ENCODE measurements at places on chromosomes 4 and X.

DNA sequence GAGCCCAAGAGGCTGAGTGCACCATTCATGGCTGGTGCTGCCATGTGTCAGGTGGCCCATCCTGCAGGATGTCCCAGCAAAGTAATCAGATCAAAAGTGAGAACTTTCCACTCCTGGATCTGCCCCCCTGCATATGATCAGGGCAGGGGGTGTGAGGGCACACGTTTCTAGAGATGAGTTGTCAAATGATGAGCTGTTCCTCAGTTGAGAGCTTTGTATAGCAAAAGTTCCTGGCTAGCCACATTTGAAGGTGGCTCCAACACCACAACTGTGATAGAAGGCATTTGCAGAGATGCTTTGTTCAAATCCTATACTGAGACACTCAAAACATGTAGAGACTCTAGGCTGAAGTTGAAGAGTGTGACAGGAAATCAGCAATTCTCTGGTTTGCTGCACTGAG, 501.8 kb downstream of the BCOR start:
- no peak for DNase-seq

GRCh38 chrX:69299285-69299684, 134.0 kb upstream of the PJA1 start:
- DNase-seq = no peak

DNA sequence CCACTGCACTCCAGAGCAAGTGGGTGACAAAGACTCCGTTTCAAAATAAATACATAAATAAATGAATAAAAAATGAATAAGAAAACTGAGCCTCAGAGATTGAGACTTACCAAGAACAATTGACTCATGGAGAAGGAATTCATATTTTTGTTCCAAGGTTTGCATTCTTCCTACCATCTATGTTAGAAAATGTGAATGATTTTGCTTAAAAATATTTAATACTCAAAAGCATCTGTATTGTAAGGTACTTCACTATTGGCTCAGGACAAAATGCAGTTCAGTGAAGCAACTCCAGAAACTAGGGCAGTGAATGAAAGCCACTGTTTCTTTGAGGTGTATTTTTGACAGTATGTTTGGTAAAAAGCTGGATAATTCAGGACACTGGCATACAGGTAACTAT, 54.1 kb downstream of the XAGE2 start:
- DNase-seq = no peak

- no peak for DNase-seq
Observed at GRCh38 chr4:73864961-73865360, 4.2 kb upstream of the CXCL1 start.

- DNase-seq = no peak
Observed at GRCh38 chrX:19349264-19349663, 5.5 kb downstream of the PDHA1 start.

DNA sequence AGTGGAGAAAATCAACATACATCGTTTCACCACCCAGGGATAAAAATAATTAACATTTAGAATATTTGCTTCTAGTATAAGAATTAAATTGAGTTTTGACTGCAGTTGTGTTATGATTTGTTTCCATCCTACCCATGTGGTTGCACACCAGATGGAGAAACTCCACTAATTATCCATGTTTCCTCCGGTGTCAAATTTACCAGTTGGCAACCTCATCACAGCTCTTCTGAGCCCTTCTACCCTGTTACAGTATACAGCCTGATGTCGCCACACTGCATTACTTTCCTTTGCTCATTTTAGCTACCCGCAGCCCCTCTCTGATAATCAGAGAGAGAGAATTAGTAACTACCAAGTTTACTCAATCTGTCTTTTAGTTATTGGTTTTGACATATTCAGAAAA, 411.2 kb downstream of the DTHD1 start:
- no peak for DNase-seq

- peak; percentile 48 for DNase-seq
Observed at GRCh38 chr4:102439236-102439614, 61.9 kb upstream of the NFKB1 start.

DNA sequence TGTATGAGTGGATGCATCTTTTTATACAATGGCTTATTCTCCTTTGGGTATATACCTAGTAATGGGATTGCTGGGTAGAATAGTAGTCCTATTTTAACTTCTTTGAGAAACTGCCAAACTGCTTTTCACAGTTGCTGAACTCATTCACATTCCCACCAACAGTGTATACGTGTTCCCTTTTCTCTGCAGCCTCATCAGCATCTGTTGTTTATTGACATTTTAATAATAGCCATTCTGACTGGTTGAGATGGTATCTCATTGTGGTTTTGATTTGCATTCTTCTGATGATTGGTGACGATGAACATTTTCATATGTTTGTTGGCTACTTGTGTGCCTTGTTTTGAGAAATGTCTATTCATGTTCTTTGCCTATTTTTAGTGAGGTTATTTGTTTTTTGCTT, 687.0 kb upstream of the EPHA5 start:
- DNase-seq = no peak

DNA sequence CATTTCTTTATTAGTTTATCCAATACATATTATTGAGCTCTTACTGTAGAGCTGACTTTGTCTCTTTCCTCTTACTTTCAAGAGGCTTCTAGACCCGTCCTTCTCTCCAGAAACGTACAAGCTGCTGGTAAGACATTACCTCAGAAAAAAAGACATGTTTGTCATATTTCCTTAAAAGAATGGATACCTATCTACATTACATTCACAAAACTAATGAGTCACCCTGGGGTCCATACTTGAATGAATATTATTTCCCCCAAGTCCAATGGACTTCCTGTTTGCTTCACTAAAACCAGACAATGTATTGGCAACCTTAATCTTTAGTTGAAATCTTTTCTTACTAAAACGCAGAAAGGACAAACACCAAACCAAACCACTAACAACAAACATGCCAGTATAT, 176.5 kb upstream of the CLNK start:
- no peak for DNase-seq

DNA sequence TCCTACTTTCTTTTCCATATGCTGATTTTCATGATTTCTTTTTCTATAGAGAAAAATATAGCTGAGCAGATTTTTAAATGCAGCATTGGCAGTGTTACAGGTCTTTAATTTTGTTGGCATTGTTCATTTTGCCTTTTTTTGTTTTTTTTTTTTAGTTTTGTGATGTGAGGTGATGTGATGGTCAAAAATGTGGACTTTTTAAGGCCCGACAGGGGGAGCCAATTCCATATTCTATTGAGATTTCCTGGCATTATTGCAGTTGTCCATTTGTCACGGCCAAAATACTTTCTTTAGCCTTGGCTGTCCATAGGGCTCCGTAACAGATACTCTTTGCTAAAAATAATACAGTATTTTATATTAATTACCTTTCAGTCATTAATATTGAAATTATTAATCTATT, 47.8 kb downstream of the SLIT2 start:
- no peak for DNase-seq

DNA sequence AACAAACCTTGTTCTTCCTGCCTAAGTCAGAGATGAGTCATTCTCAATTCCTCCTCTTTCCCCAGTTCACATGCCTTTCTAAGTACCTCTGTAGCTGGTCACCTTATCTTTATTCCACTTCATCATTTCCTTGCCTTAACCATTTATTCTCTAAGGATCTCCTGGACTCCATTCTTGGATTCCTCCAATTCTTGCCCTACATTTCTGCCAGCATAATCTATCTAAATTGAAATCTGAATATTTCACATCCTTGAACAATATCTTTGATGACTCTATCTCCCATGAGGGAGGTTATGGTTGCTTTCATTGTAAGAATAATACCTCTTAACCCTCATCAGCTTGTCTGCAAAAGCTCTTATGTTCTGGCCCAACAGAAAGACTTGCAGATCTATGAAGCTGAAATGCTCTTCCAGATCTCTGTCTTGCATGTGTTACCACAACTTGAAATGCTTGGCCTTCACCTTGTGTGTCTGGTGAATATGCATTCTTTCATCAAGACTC, 28.6 kb upstream of the PDE5A start:
- DNase-seq = no peak

GRCh38 chrX:154535892-154536291, 10.8 kb downstream of the G6PD start:
- no peak for DNase-seq

GRCh38 chrX:108224727-108225621, 133.4 kb downstream of the ATG4A start:
- peak; percentile 1 for DNase-seq

GRCh38 chr4:123731035-123731434, 334.4 kb downstream of the SPRY1 start:
- no peak for DNase-seq

DNA sequence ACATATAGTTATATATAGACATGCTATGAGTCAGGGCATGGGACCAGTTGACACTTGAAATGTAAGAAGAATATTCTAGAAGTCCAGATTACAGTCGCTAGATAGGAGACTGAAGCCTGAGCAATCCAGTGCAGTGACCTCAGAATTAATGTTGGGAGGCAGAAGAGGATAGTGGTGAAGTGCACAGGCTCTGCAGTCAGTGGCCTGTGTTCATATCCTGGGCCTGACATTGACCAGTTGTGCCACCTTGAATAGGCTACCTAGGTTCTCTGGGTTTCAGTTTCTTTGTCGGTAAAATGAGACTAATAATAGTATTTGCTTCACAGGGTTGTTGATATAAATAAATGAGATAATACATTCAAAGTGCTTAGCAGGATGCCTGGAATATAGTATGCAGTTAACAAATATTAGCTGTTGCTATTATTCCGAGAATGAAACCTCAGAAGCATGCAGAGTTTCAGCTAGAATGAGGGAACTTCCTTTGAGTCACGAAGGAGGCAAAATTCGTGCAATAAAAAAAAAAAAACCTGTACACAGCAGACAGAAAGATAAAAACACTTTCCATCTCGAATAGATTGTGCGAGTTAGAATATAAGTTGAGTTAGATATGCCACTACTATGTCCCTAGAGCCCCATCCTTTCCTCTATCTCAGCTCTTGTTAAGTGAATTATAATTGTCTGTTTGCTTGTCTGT, 4.0 kb upstream of the SH2D1A start:
- DNase-seq = no peak

DNA sequence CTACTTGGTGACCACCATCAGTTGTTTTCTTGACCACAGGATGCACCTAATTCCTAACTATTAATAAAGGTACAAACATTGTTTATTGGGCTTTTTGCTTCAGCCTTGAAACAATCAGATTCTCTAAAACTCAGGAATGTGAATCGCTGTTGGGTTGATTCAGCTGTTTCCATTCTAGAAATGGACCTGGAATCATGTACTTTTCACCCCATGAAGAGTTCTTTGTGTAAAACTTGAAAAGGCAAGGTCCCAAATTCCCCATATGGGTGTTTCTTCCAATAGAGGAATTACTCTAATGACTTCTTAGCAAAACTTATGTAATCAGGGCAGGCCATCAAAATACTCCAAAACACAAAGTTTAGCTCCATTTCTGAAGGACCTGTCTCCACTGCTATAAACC, 7.4 kb downstream of the AFAP1 start:
- DNase-seq = no peak

- no peak for DNase-seq
Observed at GRCh38 chrX:12771445-12772069, 19.7 kb upstream of the PRPS2 start.

- no peak for DNase-seq
Observed at GRCh38 chrX:111100191-111100590, 4.2 kb downstream of the PAK3 start.

DNA sequence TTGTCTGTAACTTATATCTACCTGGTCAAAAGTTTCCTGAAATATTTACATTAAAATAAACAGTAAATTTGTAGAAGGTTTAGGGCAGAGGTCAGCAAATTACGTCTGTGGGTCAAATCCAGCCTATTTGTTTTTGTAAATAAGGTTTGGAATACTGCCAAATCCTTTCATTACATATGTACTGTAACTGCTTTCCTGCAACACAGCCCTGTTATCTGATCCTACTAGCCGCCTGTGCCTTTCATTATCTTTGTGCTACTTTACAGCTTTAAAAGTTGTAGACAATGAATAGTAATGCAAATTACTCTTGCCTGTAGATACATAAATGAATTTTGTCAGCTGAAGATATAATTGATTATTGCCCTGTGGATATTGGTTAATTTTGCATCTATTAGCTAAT, 369.6 kb upstream of the SLC7A11 start:
- no peak for DNase-seq

DNA sequence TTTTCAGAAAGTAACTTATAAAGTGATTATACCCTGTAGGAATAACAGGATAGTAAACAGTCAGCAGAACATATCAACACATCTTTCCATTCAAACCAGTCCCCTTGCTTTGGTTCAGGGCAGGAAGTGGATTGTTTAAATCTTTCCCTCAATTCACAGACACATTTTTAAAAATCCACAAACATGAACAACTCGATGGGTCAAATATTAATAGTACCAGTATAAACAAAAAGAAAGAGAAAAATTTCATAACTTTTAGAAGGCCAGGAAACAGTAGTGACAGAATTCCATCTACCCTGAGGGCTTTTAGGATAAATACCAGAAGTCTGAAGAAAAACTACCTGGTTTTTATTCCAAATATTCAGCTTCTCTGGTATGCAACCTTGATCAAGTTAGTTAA, 1072.8 kb upstream of the PABPC4L start:
- no peak for DNase-seq

DNA sequence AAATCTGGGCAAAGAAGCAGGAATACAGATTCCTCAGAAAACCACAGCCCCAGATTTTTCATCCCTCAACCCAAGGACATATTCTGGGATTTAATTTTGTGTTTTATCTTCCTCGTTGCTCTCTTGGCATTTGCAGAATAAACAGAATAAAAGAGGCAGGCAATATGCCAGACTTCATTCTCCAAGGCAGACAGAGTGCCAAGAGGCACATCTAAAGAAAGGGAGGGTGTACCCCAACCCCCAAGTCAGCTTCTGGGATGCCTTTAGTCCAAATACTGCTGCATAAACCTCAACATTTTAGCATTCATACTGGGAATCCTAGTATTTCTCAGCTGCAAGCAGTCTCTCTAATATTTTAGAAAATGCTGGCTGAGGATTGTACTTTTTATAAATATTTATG, 629.2 kb downstream of the KLHL13 start:
- DNase-seq = no peak

- no peak for DNase-seq
Observed at GRCh38 chrX:30181353-30181752, 34.0 kb upstream of the MAGEB2 start.

All from pulmonary artery endothelial cell (primary cell).